ENCODE measurements at places on chromosomes 5 and 9.

GRCh38 chr5:72152545-72152944 lies 45.3 kb downstream of the MAP1B start:
- no peak for DNase-seq

DNA sequence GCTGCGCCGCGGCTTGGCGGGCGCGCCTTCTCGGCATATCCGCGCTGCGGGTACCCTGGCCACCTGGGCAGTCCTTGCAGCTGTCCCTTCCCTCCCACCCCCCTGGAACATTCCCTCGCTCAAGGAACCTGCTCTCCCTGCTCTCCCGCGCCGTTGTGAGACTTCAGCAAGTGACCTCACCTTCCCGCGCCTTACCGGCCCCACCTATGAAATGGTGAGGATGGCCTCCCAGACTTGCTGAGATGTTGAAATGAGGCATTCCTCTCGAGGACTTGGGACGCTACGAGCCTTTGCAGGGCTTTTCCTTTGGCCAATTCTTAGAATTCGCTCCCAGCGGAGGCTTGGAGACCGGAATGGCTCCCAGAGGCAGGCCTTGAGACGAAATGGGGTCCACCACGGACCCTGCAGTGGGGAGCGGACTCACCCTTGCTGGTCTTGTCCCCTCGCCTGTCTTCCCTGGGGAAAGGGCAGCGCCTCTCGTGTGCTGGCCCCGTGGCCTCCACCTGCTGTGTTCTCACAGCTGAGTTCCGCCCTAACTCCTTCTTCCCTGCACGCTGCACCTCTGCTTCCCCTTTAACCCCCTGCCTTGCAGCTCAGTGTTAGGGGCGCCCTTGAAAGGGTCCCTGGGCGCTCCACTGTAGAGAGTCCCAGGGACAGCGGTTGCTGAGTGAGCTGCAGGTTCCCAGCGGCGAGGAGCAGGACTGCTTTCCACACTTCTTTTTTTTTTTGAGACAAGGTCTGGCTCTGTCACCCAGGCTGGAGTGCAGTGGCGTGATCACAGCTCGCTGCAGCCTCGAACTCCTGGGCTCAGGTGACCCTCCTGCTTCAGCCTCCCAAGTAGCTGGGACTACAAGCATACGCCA lies 907 bp downstream of the HMCN2 start:
- DNase-seq = no peak

- no peak for DNase-seq
Measured at GRCh38 chr5:15483351-15484097, 16.5 kb upstream of the FBXL7 start.

GRCh38 chr5:143662020-143662419 lies 149.9 kb upstream of the HMHB1 start:
- no peak for DNase-seq

DNA sequence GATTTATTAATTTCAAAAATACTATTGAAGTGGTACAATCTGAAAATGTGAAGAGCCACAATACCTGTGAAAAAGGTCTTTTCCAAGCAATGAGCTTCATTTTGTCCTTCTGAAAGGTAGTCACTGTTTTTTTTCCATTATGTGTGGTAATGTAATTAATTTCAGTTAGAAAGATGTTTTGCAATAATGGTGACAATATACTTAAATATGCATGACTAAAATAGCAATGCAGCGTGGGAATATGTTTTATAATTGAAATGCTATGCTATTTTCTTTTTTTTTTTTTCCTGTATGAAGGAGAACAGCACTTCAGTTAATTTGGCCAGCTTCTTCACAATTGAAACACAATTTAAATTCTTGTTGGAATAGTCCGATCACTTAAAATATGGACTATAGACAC lies 41.9 kb downstream of the NPR3 start:
- no peak for DNase-seq

GRCh38 chr5:90231688-90232087 lies 177.9 kb downstream of the CETN3 start:
- no peak for DNase-seq

DNA sequence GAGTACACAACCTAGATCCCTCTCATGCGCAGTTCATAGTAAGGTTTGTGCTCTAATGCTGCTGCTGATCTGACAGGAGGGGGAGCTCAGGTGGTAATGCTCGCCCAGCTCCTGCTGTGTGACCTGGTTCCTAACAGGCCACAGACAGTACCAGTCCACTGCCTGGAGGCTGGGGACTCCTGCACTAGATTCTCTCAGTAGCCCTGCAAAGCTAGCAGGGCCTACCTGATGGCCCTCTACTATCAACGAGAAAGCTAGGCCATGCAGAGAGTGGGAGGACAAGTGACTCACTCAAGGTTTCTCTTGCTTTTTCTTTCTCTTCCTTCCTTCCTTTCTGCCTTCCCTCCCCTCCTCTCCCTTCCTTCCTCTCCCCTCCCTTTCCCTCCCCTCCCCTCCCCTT lies 55.1 kb upstream of the TEX48 start:
- no peak for DNase-seq

- no peak for DNase-seq
Measured at GRCh38 chr5:111389390-111390082, 122.8 kb downstream of the STARD4 start.

GRCh38 chr9:109779711-109780452 lies at the start of gene PALM2AKAP2:
Gene PALM2AKAP2, plus strand, starts transcription at chr9:109780198. Its CDS starts 291 bp downstream, at chr9:109780489.
- no peak for DNase-seq

DNA sequence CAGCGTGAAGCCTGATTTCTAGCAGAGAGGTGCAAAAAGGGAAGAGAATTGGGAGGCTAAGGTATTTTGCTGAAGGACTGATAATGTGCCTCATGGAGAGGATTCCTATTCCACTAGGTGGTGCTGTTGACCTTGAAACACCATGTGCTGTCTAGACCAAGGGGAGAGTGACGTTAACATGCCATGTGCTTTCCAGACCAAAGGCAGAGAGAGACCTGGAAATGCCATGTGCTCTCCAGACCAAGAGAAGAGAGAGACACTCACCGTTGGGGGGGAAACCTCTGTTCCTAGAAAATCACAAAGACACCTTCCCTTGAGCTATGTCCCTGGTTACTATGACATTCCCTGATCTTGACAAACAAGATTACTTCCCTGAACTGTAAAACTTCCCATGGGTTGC lies 286.0 kb upstream of the TUSC1 start:
- no peak for DNase-seq

DNA sequence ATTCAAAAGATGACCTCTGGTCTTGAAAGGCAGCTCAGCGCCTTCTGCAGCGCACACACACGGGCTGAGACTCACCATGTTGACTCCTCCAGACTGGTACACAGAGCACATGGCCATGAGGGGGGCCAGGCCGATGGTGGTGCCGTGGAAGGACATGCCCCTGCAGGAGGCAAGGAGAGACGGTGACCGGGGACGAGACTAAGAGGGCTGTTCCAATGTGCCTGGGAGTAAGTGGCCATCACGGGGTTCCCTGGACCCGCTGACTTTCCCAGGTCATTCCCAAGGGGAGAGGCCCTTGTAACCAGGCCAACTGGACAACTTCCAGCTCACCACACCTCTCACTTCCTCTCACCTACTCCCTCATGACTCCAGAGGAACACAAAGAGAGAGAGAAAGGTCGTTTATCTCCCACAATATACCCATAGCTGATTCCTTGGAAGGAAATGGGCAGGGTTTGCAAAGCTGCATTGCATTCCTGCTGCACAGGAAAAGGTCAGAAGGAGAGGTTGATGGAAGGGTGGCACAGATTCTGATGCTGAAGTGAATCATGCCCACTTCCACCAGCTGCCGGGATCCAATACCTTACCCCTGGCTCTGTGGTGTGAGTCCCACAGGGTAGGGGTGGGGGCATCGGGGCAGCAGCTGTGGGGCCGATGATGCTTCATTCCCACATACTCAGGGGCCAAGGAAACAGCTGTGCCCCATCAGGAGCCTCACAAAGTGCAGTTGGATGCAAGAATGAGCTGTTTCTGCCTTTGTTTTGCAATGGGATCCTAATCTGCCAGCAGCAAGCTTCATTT lies 47.2 kb downstream of the NIPAL4 start:
- DNase-seq = no peak

DNA sequence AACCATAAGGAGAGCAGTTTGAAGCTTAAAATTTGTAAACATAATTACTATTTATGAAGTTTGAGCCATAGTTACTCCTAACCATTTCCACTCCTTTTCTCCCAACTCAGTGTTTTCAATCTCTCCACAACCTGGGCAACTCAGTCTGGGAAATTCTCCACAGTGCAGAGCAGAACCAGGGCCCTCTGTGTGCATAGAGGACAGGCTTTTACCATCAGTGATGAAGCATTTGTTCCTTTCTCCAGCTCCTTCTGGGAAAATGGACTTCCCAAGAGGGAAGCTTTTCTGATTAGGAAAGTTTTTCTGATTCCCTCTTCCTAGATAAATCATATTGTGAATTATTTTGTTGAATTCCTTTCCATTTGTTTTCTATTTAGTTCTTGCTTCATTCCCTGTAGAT lies 132.3 kb upstream of the MPDZ start:
- no peak for DNase-seq

DNA sequence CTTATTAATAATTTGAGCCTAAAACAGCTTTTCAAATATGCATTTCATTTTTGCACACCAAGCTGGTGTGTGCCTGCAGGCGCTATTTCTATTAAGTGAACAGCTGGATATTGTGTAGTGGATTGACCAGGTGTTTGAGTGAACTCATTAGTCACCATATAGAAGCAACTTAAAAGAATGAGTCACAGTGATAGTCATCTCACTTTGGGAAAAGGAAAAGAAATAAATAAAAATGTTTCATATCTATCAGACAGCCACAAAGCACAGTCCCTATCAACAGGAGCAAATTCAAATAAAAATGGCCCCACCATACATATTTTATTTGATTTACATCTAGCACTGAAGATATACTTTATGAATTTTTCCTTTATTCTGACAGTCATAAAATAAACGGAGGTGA lies 456.5 kb upstream of the CDH9 start:
- no peak for DNase-seq

GRCh38 chr9:92686954-92687353 lies 17.0 kb upstream of the IPPK start:
- DNase-seq = no peak

- no peak for DNase-seq
Measured at GRCh38 chr5:113505181-113505580, 8.3 kb upstream of the YTHDC2 start.

- no peak for DNase-seq
Measured at GRCh38 chr9:109499631-109500410, 1.7 kb upstream of the PTPN3 start.

DNA sequence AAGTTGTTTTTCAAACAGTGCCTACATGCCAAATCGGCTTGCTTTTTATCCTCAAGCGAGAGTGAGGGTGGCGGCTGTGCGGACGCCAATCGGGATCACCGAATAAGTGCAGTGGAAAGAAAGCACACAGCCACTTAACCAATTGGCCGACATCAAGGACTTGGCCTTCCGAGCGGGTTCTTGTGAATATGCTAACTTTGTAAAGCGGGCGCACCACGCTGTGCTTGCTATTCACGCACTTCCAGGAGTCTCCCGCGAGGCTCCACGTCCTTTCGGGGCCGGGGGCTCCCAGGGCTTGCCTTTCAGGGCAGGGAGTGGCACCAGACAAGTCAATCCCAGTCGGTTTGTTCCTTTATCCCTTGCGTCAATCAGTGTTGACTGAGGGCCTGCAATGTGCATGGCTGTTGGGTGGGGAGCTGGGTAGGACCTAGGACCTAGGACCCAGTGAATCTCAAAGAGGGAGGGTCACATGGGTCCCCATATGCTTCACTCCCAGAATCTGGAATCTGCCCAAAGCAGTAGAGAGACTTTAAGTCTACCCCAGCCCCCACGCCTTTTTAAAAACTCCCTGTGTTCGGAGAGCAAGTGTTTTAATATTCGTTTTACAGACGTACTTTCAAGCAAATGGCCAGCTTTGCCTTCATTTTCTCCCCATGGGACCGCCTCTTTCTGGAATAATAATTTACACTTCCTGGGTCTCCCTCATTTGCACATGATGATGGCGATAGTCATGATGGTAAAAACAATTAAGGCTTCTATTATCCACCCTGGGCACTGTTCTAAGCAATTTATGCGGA lies 2.0 kb upstream of the GCNT4 start:
- no peak for DNase-seq

GRCh38 chr9:133951265-133951664 lies 40.9 kb downstream of the VAV2 start:
- DNase-seq = no peak

DNA sequence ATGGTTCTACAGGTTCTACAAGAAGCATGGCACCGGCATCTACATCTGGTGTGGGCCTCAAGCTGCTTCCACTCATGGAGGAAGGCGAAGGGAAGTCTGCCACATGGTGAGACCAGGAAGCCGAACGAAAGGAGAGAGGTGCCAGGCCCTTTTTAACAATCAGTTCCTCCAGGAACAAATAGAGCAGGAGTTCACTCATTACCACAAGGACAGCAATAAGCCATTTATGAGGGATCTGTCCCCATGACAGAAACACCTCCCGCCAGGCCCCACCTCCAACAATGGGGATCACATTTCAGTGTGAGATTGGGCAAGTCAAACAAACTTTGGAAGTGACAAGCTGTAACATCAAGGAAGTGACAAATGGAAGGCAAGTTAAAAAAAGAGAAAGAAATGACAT lies 95.5 kb upstream of the PTPN3 start:
- no peak for DNase-seq

DNA sequence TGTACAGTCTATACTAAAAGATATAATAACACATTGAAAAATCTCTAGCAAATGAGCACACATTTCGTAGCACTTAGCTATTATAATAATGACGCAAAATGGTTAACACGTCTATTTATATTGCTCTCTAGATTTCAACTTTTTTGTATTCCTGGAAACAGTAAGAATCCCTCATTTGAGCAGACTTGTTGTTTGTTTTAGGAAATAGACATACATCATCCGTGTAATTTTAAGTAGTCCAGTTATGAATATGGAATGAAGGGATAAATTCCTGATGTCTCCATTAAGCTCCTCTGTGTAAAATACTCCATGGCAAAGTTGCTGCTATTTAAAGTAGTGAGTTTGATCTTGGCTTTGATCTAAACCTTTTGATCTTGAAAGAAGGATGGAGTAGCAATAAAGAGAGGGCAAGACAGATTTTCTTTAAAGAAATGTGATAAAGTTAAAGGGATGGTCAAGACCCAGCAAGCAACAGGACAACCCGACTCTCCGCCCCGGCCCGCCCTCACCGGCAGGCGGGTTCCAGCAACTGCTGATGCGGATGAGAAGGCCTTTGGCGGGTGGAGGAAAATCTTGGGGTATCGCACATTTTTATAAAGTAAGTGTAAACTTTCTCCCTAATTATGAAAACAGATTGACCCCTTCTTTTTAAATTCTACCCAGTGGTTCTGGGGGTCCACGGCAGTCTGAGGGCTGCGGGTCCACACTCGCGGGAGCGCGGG lies 277.4 kb downstream of the AOPEP start:
- DNase-seq = peak; percentile 48

DNA sequence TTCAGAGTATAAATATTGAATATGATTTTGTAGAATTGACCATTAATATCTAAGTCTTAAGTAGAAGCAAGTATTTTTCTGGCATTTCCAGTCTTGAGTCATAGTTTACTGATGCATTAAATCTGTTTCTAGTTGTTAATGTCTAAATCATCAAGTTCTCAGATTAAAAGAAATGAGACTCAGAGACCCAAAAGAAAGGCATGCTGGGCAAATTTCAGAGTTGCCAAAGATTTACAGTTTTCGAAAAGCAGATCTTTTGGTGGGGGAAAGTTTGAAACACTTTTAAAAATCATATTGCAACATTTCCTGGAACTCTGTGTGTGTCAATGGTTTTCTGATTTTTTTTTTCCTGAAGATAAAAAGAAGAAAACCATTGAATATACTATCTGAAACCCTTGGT lies 60.9 kb downstream of the ANKRD55 start:
- no peak for DNase-seq
